ENCODE measurements at places on chromosomes 16 and 17. TPM values are rescaled to one million over a fixed set of nuclear protein-coding genes. Genes with fewer than 3 reads are reported as not detected.

The HOXB1 gene
- not detected for total RNA-seq

The PERCC1 gene
- total RNA-seq, result not detected

The CES5A gene
- not detected for total RNA-seq

The AGRP gene
- not detected for total RNA-seq

The CCL1 gene
- total RNA-seq, result not detected

The NPIPA3 gene
- total RNA-seq, result 0.70 TPM

The CACNG1 gene
- not detected for total RNA-seq

The SMIM22 gene
- total RNA-seq, result 1.2 TPM

The NDRG4 gene
- total RNA-seq, result 2.0 TPM

The TBC1D28 gene
- total RNA-seq, result not detected
